Common myeloid progenitor, CD34-positive (primary cell): ENCODE measurements at places on chromosomes 1 and 21.
A peak's percentile ranks its signal among the peaks of the same experiment; 100 is the strongest.

DNA sequence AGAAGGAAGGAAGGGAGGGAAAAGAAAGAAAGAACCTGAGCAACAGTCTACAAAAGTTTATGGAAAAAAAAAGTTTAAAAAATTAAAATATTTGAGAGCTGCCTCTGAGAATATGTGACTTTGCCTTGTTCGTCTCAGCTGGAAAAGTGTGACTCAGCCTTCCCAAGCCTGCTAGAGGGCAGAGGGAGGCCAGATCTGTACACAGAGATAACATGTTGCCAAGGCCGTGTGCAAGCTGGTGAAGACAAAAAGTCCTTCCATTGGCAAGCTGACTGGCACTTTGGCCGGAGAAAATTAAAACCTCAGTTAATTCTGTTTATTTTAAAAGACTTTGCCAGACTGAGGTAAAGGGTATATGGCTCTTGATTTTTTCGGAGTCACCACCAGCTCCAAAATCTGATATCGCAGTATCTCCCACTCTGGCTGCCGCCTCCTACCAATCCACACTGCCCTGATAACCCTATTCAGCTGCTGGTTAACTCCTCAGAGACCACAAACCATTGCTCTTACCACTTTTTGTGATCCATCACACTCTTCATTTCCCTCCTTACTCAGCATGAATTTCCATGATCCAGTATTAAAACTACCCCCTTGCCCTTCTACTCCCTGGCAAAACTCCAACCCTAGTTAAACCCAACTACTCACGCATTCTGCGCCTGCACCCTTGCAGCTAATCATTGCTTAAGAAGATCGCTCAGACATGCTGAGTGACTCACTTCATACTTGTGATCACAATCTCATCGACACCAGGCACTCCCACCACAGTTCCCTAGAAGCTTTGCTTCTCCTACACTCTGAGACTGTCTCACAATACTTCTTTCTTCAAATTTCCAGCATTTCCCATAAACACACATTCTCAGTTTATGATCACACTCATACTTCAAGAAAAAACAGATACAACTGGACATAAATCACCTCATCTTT, 5.7 kb upstream of the PPP1R15B start:
- DNase-seq = peak; percentile 78

- no peak for DNase-seq
Observed at GRCh38 chr1:109061183-109061582, 14.6 kb downstream of the TAF13 start.

GRCh38 chr1:113786069-113786468, 26.2 kb downstream of the RSBN1 start:
- DNase-seq = no peak

- DNase-seq = peak; percentile 51
Observed at GRCh38 chr1:117284399-117285215, 73.9 kb upstream of the VTCN1 start.

GRCh38 chr1:18640228-18641004, 9.8 kb downstream of the PAX7 start:
- DNase-seq = no peak

- DNase-seq = no peak
Observed at GRCh38 chr1:168572633-168573032, 3.8 kb upstream of the XCL1 start.

DNA sequence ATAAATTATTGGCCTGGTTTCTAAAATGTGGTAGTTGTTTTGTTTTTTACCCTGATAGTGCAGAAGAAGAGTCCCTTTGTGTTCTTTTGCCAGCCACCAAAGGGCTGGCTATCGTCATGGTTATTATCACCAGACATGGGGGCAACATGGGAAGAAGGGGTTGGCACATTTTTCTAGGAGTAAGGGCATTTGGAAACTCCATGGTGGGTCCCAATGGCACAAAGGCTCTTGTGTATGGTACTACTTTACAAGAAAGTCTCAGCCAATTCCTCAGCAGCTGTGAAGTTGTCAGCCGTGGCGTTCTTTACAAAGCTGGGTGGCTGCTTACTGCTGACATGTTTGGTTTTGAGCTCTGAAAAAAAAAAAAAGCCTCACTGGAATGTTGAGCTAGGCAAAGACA, 330.4 kb upstream of the ESRRG start:
- no peak for DNase-seq

DNA sequence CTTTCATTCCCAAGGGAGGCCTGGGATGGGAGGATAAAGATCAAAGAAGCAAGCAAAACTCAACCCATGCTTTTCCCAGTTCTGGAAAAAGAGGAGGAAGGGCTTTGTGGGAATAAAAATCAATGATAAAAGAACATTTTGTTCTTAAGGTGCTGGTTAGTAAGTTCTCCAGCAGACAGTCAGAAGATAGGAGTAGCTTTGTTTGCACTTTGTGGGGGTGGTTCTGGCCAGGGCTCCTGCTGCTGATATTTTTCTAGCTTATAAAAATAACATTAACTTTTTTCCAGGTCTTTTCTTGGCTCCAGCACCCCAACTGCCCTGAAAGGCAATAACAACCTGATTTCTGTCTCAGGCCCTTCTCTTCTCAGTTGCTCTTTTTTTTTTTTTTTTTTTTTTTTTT, 220.0 kb downstream of the FGGY start:
- no peak for DNase-seq

- no peak for DNase-seq
Observed at GRCh38 chr1:220221269-220221668, 51.0 kb downstream of the RAB3GAP2 start.

- DNase-seq = peak; percentile 72
Observed at GRCh38 chr1:36156329-36157114, 562 bp downstream of the MAP7D1 start.

DNA sequence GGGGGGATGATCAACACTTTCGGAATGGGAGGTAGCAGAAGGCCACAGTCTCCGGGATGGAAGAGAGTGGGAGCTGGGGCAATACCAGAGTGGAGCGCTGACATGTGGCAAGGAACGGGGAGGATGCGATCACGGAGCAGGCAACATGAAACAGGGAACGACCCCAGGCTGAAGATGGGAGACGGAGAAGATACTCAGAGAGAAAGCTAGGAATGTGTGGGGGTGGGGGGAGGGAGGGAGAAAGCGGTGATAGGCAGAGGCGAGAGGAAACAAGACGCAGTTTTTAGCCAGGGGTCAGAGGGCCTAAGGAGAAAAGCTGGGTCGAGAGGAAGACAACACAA, 577 bp downstream of the RAB3GAP2 start:
- peak; percentile 25 for DNase-seq

- no peak for DNase-seq
Observed at GRCh38 chr1:36522021-36522420, 39.3 kb upstream of the CSF3R start.

DNA sequence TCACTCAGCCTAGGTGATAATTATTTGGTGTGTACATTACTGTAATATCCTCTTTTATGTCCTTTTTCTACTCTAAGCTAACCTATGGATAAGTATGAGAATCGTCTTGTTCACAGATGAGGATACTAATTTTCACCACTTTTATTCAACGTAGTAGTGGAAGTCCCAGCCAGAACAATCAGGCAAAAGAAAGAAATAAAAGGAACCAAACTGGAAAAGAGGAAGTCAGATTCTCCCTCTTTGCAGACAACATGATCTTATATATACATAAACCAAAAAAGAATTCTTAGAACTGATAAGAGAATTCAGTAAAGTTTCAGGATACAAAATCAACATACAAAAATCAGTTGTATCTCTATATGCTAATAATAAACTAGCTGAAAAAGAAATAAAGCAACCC, 12.6 kb upstream of the RGL1 start:
- peak; percentile 22 for DNase-seq

- no peak for DNase-seq
Observed at GRCh38 chr21:28444557-28444956, 548.1 kb downstream of the LTN1 start.

GRCh38 chr1:245984390-245985155, 522.5 kb downstream of the SMYD3 start:
- no peak for DNase-seq

DNA sequence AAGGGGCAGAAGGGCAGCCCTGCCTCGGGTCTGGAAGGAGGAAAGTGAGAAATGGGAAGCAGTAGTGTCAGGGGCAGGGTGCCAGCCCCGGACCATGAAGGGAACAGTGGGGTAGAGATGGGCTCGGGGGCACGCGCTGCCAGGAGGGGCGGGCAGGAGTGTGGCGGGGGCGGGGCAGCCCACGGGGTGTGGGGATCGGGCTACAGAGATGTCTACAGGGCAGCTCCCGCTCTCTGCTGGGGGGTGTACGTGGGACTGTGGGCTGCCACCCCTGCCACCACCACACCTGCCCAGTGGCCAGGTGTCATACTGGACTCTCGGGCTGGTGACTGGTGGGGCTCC, 7.4 kb downstream of the ARHGEF16 start:
- DNase-seq = no peak

DNA sequence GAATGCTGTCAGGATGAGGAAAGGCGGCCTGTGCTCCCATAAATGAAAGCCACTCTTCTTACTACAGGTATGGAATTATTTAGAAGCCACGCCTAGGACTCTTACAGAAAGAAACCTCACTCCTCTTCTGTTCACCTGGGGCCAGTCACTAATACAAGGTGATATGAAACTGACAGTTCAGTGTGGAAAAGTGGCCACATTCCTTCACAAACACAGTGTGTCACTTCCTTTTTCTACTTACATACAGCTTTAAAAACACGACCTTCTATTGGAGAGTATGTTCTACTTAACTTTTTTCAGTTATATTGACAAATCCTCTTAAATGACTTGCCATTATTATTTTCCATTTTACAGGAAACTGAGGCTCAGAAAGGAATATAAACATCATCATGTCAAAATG, 163.1 kb downstream of the PCNX2 start:
- no peak for DNase-seq

GRCh38 chr1:91406773-91407389, 2.2 kb upstream of the HFM1 start:
- DNase-seq = no peak

DNA sequence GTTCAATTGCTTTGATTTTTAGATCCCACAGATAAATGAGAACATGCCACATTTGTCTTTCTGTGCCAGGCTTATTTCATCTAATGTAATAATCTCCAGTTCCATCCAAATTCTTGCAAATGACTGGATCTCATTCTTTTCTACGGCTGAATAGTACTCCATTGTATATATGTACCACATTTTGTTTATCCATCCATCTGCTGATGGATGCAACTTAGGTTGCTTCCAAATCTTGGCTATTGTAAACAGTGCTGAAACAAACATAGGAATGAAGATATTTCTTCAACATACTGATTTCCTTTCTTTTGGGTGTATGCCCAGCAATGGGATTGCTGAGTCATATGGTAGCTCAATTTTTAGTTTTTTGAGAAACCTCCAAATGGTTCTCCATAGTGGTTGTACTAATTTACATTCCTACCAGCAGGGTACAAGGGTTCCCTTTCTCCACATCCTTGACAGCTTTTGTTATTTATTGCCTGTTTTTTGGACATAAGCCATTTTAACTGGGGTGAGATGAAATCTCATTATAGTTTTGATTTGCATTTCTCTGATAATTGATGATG, 344.4 kb downstream of the KCTD3 start:
- no peak for DNase-seq

- DNase-seq = no peak
Observed at GRCh38 chr1:89005286-89006151, 13.1 kb upstream of the KYAT3 start.

GRCh38 chr1:63643926-63644325, 50.7 kb downstream of the PGM1 start:
- DNase-seq = no peak

- DNase-seq = no peak
Observed at GRCh38 chr1:98121646-98122045, 200.8 kb upstream of the DPYD start.

DNA sequence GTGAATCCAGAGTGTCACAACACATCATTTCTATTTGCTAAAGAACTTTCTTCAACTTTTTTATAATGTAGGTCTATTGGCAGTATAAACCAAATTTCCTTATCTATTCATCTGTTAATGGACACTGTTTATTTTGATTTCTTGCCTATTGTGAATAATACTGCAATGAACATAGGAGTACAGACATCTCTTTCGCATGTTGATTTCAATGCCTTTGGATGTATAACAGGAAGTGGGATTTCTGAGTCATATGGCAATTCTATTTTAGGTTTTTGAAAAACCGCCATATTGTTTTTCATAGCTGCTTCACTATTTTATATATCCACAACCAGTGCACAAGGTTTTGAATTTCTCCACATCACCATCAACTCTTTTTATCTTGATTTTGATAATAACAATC, 198.7 kb downstream of the KCNT2 start:
- no peak for DNase-seq

DNA sequence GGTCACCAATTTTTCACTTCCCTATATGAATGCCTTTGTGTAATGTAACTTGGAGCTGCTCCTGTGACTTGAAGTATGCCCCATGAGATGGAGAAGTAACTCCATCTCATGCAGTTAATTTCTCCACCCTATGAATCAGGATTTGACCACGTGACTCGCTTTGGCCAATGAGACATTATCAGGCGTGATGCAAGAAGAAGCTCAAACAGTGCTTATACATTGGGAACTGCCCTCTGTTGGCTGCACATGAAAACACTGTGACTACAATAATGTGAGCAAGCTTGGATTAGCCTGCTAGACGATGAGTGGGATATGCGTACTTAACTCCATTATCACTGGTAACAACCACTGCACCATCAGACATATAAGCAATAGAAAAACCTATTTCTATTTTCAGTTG, 684.4 kb downstream of the PLA2G4A start:
- DNase-seq = no peak

GRCh38 chr1:204127597-204128242, 24.1 kb downstream of the ETNK2 start:
- DNase-seq = peak; percentile 62

- no peak for DNase-seq
Observed at GRCh38 chr1:201253411-201253810, 29.9 kb upstream of the PKP1 start.

DNA sequence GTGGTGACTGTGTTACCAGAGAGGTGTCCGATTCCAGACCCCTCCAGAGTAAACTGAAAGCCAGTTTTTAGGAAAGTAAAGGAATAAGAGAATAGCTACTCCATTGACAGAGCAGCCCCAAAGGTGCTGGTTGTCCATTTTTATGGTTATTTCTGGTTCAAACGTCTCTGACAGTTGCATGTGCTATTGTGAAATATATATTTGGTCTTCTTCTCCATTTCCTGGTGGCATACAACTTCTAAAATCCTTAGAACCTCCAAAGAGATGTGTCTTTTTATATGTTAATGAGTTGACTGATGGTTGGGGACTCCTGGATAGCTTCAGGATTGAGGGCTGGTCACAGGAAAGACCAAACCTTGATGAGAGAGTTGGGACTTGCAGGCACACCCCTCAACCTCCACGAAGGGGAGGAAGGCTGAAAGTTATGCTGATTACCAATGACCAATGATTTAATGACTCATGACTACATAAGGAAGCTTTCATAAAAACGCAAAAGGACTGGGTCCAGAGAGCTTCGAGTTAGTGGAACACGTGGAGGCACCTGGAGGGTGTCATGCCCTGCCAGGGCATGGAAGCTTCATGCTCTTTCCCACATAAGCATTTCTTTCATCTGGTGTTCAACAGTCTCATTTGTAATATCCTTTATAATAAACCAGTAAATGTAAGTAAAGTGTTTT, 100.7 kb downstream of the SLC16A1 start:
- DNase-seq = no peak

GRCh38 chr1:3040004-3040403, 18.7 kb downstream of the ACTRT2 start:
- DNase-seq = no peak
